Naive B cell (primary cell): ENCODE measurements at places on chromosomes 13 and 19. TPM values are rescaled to one million over a fixed set of nuclear protein-coding genes. Genes with fewer than 3 reads are reported as not detected.
A peak's percentile ranks its signal among the peaks of the same experiment; 100 is the strongest.

GRCh38 chr13:67106502-67107057 is 123.6 kb downstream of the PCDH9 start:
- no peaks in the 10 kb centered on the region for H3K27me3 ChIP-seq
- no peak overlapping the region for H3K4me3 ChIP-seq
- peaks cover 16% of the 10 kb centered on the region for H3K4me1 ChIP-seq
- no peak for DNase-seq
- H3K27ac ChIP-seq: no peak overlapping the region
- no peaks in the 10 kb centered on the region for H3K36me3 ChIP-seq

- no peak overlapping the region for H3K27ac ChIP-seq
- H3K27me3 ChIP-seq: peaks cover 55% of the 10 kb centered on the region
- DNase-seq: no peak
- no peaks in the 10 kb centered on the region for H3K36me3 ChIP-seq
Measured at GRCh38 chr13:26897706-26898550, 137.3 kb upstream of the GPR12 start.

- no peaks in the 10 kb centered on the region for H3K4me1 ChIP-seq
- H3K27me3 ChIP-seq: peaks cover 14% of the 10 kb centered on the region
- no peak overlapping the region for H3K4me3 ChIP-seq
- H3K27ac ChIP-seq: no peak overlapping the region
- H3K36me3 ChIP-seq: no peaks in the 10 kb centered on the region
- no peak for DNase-seq
Measured at GRCh38 chr19:51433043-51433442, 15.6 kb upstream of the SIGLEC10 start.

- no peaks in the 10 kb centered on the region for H3K27me3 ChIP-seq
- DNase-seq: no peak
- no peaks in the 10 kb centered on the region for H3K4me1 ChIP-seq
- H3K27ac ChIP-seq: no peak overlapping the region
- H3K4me3 ChIP-seq: no peak overlapping the region
Measured at GRCh38 chr13:24232474-24232873, 72.0 kb downstream of the SPATA13 start.

DNA sequence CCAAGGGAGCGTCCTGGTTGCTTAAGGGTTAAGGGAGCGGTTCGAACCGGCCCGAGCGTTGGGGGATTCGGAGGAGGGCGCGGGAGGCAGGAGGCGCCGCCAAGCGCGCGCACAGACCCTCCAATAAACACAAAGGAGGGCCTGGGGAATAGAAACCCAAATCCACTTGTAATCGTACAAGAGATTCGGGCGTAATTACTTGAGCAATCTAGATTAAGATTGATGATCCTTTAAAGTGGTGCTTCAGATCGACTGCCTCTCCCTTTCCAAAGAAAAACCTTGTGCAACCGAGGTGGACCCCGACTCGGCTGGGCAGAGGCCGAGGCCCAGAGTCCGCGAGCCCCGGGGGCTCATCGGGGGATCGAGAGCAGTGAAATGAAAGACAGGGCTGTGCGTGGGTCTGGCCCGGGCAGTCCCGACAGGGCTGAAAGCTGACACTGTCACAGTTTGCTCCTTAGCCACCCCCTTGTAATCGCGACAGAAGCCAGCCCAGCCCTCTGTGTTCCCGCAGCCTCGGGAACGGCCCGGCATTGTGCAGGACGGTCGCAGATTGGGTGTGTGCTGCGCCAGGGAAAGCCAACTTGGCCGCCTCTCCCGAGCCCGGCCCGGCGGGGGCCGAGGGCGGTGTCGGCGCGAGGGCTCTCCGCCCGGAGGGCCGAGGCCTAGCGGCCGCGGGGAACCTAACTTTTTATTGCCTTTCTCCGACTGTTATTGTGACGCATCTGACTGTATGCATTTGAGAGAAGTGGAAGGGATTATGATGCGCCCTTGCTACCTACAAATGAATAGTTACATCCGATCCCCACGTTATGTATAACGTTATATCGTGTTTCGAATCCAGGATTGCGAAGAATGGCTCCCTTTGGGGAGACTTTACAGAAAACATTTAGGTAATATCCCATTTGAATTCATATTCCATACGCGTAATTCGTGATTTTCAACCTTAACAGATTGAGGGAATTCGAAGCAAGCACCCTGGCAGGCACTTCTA is 5.5 kb downstream of the MAB21L1 start:
- no peak for DNase-seq
- H3K36me3 ChIP-seq: peaks cover 13% of the 10 kb centered on the region
- peaks cover 15% of the 10 kb centered on the region for H3K4me1 ChIP-seq
- H3K27me3 ChIP-seq: peaks cover 48% of the 10 kb centered on the region
- H3K4me3 ChIP-seq: peak overlapping the region; percentile 68
- peak overlapping the region; percentile 83 for H3K27ac ChIP-seq

GRCh38 chr19:1882089-1882785 is 3.1 kb downstream of the ABHD17A start:
- no peaks in the 10 kb centered on the region for H3K36me3 ChIP-seq
- no peak for DNase-seq
- peak overlapping the region; percentile 76 for H3K27ac ChIP-seq
- peaks cover 36% of the 10 kb centered on the region for H3K4me1 ChIP-seq
- no peaks in the 10 kb centered on the region for H3K27me3 ChIP-seq

DNA sequence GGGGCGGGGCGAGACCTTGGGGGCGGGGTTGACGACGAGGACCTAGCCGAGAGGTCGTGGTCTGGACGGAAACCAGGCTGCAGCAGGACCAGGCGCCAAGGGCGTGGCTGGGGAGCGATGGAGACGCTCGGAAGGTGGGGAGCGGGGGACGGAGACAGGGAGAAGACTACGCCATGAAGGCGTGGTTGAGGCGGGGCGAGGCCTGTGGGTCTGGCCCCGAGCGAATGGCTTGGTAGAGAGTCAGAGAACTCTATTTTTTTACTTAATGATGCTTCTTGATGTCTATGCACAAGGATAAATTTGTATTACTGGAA is 674 bp upstream of the FBXL12 start:
- H3K4me3 ChIP-seq: peak overlapping the region; percentile 94
- DNase-seq: no peak
- peak overlapping the region; percentile 97 for H3K27ac ChIP-seq
- H3K36me3 ChIP-seq: peaks cover 16% of the 10 kb centered on the region

DNA sequence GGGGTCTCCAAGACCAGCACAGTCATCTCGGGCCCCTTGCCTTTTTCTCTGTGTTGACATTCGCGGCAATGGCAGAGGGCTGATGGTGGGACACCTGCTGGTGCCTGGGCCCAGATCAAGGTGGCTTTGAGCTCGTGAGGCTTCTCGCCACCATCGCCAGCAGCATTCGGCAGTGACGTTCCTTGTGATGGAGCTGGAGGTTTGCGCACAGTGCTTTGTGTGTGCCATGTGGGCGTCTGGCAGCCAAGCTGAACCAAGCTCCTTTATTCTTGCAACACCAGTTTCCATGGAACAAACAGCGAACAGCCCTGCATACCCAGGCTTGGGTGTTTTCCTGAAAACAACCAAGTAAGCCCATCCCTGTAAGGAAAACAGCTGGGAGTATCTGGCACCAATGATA is 9.1 kb upstream of the TMEM255B start:
- H3K27me3 ChIP-seq: peaks cover 4% of the 10 kb centered on the region
- no peak overlapping the region for H3K4me3 ChIP-seq

DNA sequence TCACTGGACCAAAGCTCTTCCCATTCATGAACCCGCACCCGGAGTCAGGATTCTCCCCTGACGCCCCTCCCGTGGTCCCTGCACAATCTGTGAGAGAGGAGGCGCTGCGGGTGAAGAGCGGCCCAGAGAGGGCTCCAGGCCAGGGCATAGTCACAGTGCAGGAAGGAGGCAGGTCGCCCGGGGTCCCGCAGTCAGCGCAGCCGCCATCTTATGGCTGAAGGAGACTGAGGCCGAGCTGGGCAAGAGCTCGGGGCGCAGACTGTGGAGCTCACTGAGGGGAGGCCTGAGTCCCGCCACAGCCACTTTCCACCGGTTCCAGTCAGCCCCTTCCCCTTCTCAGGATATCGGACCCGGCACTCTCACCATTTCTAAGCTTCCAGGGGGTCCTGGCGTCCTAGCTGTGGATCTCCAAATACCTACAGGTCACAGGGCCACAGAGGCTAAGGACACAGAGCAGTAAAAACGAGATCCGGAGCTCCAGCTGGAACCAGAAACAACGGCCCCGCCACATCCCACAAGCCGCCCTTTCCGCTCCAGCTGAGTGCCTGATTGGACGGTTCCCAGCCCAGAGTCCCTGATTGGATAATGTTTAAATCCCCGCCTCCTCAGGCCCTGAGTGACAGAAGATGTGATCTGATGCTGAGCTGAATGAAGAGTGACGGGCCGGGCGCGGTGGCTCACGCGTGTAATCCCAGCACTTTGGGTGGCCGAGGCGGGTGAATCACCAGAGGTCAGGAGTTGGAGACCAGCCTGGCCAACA is at the start of gene ZNF99:
Gene ZNF99 (minus strand): TSS at position 501 of the 760 bp plus-strand sequence. CDS start 135 bp downstream, at position 366.
- no peaks in the 10 kb centered on the region for H3K27me3 ChIP-seq
- peak; percentile 28 for DNase-seq
- H3K4me1 ChIP-seq: no peaks in the 10 kb centered on the region
- H3K36me3 ChIP-seq: no peaks in the 10 kb centered on the region
- H3K4me3 ChIP-seq: peak within 1 kb of the TSS; percentile 77
- peak within 1 kb of the TSS; percentile 72 for H3K27ac ChIP-seq

DNA sequence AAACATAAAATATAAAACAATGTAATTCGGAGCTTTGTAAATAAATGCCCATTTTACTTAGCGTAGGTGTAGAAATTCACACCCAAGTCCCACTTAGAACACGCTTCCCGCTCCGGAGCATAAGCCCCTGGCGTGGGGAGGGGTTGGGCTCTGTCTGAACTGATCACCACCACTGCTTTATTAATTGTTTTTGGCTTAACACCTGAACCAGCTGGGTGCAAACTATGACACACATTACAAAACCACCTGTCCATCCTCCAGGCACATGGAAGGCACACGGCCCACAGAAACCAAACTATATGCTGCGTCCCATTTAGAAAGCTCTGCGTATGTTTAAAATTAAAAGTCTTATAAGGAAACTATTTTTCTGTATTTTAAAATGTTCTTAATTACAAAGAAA is 25.9 kb downstream of the RASA3 start:
- no peaks in the 10 kb centered on the region for H3K36me3 ChIP-seq
- H3K27ac ChIP-seq: no peak overlapping the region
- no peak for DNase-seq
- peak overlapping the region; percentile 41 for H3K4me3 ChIP-seq

- no peak overlapping the region for H3K4me3 ChIP-seq
- no peak for DNase-seq
- H3K27me3 ChIP-seq: no peaks in the 10 kb centered on the region
- H3K36me3 ChIP-seq: no peaks in the 10 kb centered on the region
- peaks cover 53% of the 10 kb centered on the region for H3K4me1 ChIP-seq
Measured at GRCh38 chr19:8001651-8001994, 3.8 kb downstream of the ELAVL1 start.

DNA sequence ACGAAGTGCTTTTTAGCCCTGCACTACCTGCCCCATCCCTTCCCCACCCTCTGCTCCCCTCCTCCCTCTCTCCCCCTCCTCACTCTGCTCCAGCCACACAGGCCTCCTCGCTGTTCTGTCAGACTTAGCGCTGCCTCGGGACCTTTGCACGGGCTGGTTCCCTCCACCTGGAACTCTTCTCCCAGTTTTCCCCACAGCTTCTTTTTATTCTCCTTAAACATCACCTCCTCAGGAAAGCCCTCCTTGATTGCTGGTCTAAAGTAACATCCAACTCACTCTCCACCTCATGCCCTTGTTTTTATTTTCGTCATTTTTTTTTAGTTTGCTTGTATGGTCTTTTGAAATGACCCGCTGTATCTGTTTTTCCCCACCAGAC is 19.6 kb upstream of the ZNRF4 start:
- H3K27ac ChIP-seq: no peak overlapping the region
- H3K27me3 ChIP-seq: peaks cover 41% of the 10 kb centered on the region
- no peaks in the 10 kb centered on the region for H3K36me3 ChIP-seq
- peaks cover 5% of the 10 kb centered on the region for H3K4me1 ChIP-seq

- no peak overlapping the region for H3K27ac ChIP-seq
- H3K4me3 ChIP-seq: peak overlapping the region; percentile 68
- peak; percentile 50 for DNase-seq
- peaks cover 75% of the 10 kb centered on the region for H3K27me3 ChIP-seq
Measured at GRCh38 chr19:18233224-18233825, 7.1 kb upstream of the PDE4C start.

TMEM86B gene
- polyA plus RNA-seq: 1.2 TPM

PALM3 gene
- polyA plus RNA-seq: not detected

PSG11 gene
- polyA plus RNA-seq: not detected

CACNA1A gene
- 1.9 TPM for polyA plus RNA-seq

F2RL3 gene
- 0.17 TPM for polyA plus RNA-seq
